PC-3 (cell line): ENCODE measurements at places on chromosomes 2 and 18. TPM values are rescaled to one million over a fixed set of nuclear protein-coding genes. Genes with fewer than 3 reads are reported as not detected.

Gene TEX44
- total RNA-seq, result not detected in 2 replicates

DNA sequence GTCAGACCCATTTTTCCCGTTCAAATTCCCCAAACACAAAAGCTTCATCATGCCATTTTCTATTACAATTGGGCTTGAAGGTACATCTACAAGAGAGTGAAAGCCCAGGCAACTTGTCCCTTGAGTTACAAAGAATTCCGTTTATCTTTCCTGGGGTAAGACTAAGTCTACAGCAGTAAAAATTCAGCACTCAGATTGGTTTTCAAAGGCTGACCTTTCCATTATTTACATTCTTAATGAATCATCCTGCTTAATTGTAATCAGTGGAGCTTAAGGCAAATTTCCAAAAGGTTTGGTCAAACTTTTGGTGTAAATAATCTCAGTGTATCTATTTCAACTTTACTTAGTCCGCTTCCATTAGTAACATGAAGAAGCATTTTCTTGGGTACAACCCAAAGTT, 33.4 kb upstream of the ST3GAL5 start:
- H3K36me3 ChIP-seq, result no peaks in the 10 kb centered on the region
- H3K4me1 ChIP-seq, result peaks cover 29% of the 10 kb centered on the region
- H3K27ac ChIP-seq, result no peak overlapping the region
- DNase-seq, result peak; percentile 28

Gene CCDC195
- not detected in 2 replicates for total RNA-seq

Gene SLC19A3
- total RNA-seq, result 0.26 TPM in 1 of 2 replicates, not detected in the other

DNA sequence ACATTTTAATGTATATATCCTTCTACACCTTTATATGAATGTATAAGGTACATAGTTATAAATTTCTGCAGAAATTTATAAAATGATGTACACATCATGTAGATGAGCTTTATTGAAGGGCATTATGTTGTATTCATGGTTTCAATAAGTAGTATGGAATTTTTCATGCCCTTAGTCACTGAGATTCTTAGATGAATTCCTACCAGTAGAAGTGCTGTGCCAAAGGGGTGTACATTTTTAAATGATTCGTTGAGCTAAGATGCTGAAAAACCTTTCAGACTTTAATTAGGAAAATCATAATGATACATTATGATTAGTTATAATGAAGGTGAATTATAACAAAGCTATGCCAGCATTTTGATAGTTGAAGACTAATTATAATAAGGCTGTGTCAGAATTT, 115.2 kb downstream of the ZNF236 start:
- no peak overlapping the region for H3K4me3 ChIP-seq
- no peaks in the 10 kb centered on the region for H3K4me1 ChIP-seq
- DNase-seq, result no peak

DNA sequence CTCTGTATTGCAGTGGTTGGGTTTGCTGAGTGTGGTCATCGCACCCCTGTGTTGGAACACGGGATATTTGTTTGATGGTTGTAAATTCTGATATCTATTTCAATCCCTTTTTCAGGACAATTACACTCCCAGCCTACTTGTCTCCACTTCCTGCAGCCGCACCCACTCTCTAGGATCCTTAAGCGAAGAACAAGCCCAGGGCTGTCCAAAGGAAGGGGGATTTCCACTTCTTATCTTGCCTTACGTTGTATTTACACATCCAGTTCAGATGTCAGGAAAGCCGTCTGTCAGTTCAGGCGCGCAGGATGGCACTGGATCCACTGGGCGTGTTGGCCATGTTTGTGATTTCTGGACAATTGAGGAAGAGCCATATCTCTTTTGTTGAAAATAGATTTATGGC, 834.5 kb upstream of the SALL3 start:
- no peaks in the 10 kb centered on the region for H3K4me1 ChIP-seq
- peaks cover 62% of the 10 kb centered on the region for H3K27me3 ChIP-seq
- no peak for DNase-seq
- no peaks in the 10 kb centered on the region for H3K36me3 ChIP-seq
- no peak overlapping the region for H3K4me3 ChIP-seq

Gene ZFAND2B
- 47.5 and 49.5 TPM in 2 replicates for total RNA-seq

DNA sequence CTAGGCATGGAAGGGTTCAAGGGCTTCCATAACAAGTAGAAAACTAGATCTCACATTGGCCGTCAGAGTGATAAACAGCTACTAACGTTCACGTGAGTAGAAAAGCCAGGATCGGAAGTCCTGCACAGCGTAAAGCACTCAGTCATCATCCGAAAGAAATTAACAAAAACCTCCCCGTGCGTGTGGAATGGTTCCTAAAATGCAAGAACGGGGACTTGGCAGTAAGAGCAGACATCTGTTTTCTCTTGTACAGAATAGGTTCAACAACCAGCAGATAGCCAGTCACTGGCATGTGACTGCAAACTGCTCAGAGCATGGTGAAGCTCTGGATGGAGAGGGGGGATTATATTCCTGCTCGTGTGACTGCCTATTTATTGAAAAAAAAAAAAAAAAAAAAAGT, 106.9 kb upstream of the ITGB6 start:
- no peak overlapping the region for H3K27ac ChIP-seq
- no peak overlapping the region for H3K4me3 ChIP-seq
- peaks cover 10% of the 10 kb centered on the region for H3K4me1 ChIP-seq
- H3K27me3 ChIP-seq, result no peaks in the 10 kb centered on the region
- DNase-seq, result no peak

GRCh38 chr2:235536711-235537110, 42.9 kb downstream of the AGAP1 start:
- no peaks in the 10 kb centered on the region for H3K27me3 ChIP-seq
- H3K27ac ChIP-seq, result no peak overlapping the region
- no peak overlapping the region for H3K4me3 ChIP-seq
- no peaks in the 10 kb centered on the region for H3K36me3 ChIP-seq

Gene PROKR1
- total RNA-seq, result 0.12 and 0.26 TPM in 2 replicates

- peaks cover 55% of the 10 kb centered on the region for H3K27me3 ChIP-seq
- H3K4me3 ChIP-seq, result no peak overlapping the region
- no peaks in the 10 kb centered on the region for H3K36me3 ChIP-seq
- H3K27ac ChIP-seq, result no peak overlapping the region
Observed at GRCh38 chr2:217964275-217965161, 38.3 kb downstream of the TNS1 start.

DNA sequence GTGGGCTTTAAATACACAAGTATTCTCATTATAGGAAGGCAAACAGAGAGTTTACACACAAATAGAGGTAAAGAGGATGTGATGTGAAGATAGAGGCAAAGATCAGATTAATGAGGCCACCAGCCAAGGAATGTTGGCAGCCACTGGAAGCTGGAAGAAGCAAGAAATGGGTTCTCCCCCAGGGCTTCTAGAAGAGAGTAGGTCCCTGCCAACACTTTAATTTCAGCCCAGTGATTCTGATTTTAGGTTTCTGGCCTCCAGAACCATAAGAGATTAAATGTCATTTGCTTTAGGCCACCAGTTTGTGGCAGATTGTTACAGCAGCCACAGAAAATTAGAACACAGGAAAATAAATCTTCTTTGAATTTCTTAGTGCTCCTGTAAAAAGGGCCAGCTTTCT, 916.7 kb downstream of the CPS1 start:
- no peak overlapping the region for H3K27ac ChIP-seq
- DNase-seq, result no peak
- H3K4me1 ChIP-seq, result no peaks in the 10 kb centered on the region
- H3K4me3 ChIP-seq, result no peak overlapping the region
- H3K27me3 ChIP-seq, result peaks cover 21% of the 10 kb centered on the region; the same call in 1 of the 2 replicates
- H3K36me3 ChIP-seq, result no peaks in the 10 kb centered on the region

Gene HOXD13
- 0.36 and 0.46 TPM in 2 replicates for total RNA-seq

GRCh38 chr18:61666876-61667590, 225.8 kb downstream of the RNF152 start:
- no peaks in the 10 kb centered on the region for H3K36me3 ChIP-seq
- no peak overlapping the region for H3K4me3 ChIP-seq
- H3K27ac ChIP-seq, result no peak overlapping the region

- H3K4me3 ChIP-seq, result no peak overlapping the region
- DNase-seq, result no peak
- no peak overlapping the region for H3K27ac ChIP-seq
- no peaks in the 10 kb centered on the region for H3K4me1 ChIP-seq
Observed at GRCh38 chr18:60560071-60560470, 187.5 kb upstream of the MC4R start.

Gene KCNK3
- 0.04 and 0.69 TPM in 2 replicates for total RNA-seq

- no peaks in the 10 kb centered on the region for H3K27me3 ChIP-seq
- peak overlapping the region; percentile 54 for H3K27ac ChIP-seq
- peak; percentile 57 for DNase-seq
- H3K4me3 ChIP-seq, result no peak overlapping the region
- peaks cover 12% of the 10 kb centered on the region for H3K4me1 ChIP-seq
- peaks cover 20% of the 10 kb centered on the region for H3K36me3 ChIP-seq
Observed at GRCh38 chr2:27690052-27690451, 26.4 kb downstream of the SLC4A1AP start.

Gene PNKD
- total RNA-seq, result 95.5 and 97.7 TPM in 2 replicates

GRCh38 chr2:238483021-238483420, 56.3 kb downstream of the ASB1 start:
- H3K27me3 ChIP-seq, result no peaks in the 10 kb centered on the region
- no peak overlapping the region for H3K4me3 ChIP-seq
- no peak for DNase-seq
- no peaks in the 10 kb centered on the region for H3K36me3 ChIP-seq
- H3K4me1 ChIP-seq, result no peaks in the 10 kb centered on the region
- no peak overlapping the region for H3K27ac ChIP-seq

Gene CXCR2
- total RNA-seq, result not detected in 2 replicates

DNA sequence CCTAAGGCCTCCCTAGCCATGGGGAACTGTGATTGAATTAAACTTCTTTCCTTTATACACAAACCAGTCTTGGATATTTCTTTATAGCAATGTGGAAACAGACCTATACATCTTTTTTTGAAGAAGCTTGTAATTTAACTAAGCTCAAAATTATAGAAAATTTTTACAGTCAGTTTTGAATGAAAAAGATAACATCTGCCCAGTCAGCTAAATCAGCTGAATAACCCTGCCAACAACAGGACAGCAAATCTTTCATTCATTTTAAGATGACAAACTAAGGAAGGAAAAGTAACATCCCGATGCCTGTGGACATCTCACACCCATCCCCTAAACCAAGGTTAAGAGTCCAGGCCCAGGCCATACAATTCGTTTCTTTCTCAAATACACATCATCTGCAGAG, 541.3 kb upstream of the SLC39A10 start:
- no peaks in the 10 kb centered on the region for H3K36me3 ChIP-seq
- no peak for DNase-seq
- H3K4me1 ChIP-seq, result no peaks in the 10 kb centered on the region
- no peak overlapping the region for H3K27ac ChIP-seq
- no peak overlapping the region for H3K4me3 ChIP-seq
- no peaks in the 10 kb centered on the region for H3K27me3 ChIP-seq

Gene MYO3B
- total RNA-seq, result 0.46 and 1.1 TPM in 2 replicates

GRCh38 chr2:16214391-16214790, 274.0 kb downstream of the MYCN start:
- DNase-seq, result no peak
- peaks cover 5% of the 10 kb centered on the region; the same call in 1 of the 2 replicates for H3K27me3 ChIP-seq

Gene DCDC2C
- not detected in 2 replicates for total RNA-seq

GRCh38 chr18:31223371-31223770, 60.7 kb upstream of the DSC1 start:
- H3K36me3 ChIP-seq, result no peaks in the 10 kb centered on the region
- H3K4me3 ChIP-seq, result no peak overlapping the region
- H3K4me1 ChIP-seq, result no peaks in the 10 kb centered on the region
- DNase-seq, result no peak
- no peak overlapping the region for H3K27ac ChIP-seq
- H3K27me3 ChIP-seq, result no peaks in the 10 kb centered on the region

Gene LINC00305
- not detected in 2 replicates for total RNA-seq

GRCh38 chr18:42508683-42509296, 553.8 kb downstream of the PIK3C3 start:
- H3K27me3 ChIP-seq, result no peaks in the 10 kb centered on the region
- no peaks in the 10 kb centered on the region for H3K4me1 ChIP-seq
